ENCODE measurements at places on chromosomes 7 and 10.

DNA sequence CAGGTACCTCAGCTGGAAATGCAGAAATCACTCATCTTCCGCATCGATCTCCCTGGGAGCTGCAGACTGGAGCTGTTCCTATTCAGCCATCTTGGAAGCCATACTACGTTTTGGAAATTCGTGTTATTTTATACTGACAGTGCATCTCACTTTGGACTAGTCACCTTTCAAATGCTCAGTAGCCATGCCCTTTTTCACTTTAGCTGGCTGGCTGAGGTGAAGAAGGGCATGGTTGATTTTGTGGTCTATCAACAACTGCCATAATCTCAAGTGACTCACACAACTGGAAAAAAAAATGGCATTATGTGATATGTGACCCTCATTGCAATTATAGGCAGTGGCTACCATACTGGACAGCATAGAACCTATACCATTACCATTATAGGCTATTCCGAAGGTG is 100.5 kb downstream of the CCDC71L start:
- DNase-seq: no peak

- no peak for DNase-seq
Measured at GRCh38 chr7:27171637-27172314, 2.3 kb downstream of the HOXA10 start.

GRCh38 chr10:34088208-34088794 is 726.8 kb downstream of the PARD3 start:
- no peak for DNase-seq

GRCh38 chr10:103203466-103203865 is 10.4 kb upstream of the NT5C2 start:
- no peak for DNase-seq

DNA sequence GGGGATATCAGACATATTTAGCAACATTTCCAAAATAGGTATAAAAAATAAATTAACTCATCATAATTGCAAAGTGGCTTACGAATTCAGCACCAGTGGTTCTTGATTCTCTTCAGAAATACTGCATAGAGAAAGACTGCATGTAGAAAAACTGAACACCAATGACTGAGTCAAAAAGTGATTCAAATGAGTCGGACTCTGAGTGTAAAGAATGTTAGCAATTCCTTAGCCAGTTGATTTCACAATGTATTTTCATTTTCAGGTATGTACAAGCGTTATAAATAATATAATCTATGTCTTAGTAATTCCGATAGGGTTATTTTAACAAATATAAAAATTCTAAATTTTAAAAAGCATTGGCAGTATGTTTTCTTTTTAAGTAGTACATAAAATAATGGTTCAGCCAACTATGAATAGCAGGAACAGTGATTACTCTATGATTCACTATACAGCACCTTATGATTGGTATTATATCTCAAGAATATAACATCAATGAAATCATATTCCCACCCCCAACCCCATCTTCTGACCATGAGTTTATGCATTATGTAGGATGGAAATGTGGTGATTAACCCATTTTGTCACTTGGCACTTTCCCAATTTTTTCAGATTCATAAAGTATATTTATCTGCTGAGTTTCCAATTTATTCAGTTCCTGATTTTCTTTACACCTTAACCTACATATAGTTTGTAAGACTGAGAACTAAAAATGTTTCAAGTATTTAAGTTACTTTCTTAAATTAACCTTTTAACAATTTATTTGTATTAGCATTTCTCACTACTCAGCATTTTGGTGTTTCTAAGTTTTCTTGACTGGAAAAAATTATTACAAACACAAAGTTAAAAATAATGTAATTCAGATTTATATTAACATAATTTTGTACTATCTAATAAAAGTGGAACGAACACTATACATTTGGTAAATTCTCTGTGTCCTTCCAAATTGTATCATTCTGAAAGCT is 33.9 kb downstream of the DNAJC1 start:
- DNase-seq: no peak

GRCh38 chr7:157370742-157371141 is 33.9 kb downstream of the DNAJB6 start:
- no peak for DNase-seq

- no peak for DNase-seq
Measured at GRCh38 chr10:33889371-33889770, 554.9 kb upstream of the NRP1 start.

DNA sequence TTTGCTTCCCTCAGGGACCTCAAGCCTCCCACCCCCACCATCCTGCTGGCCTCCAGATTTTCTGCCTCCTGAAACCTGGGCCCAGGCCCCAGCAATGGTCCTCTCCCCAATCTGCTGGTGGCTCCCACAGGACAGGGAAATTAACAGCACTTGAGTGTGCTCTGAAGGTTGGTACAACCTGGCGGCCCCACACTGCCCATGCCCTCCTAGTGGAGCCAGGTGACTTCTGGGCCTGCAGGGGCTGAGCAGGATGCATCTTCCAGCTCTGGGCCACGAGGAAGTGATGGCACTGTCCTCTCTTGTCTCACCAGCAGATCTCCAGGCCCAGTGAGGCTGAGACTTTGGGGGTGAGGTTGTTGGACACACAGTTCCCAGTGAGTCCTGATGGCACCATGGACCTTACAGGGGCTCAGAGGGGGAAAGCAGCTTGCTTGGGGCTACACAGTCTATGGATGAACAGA is 3.6 kb upstream of the ZMIZ1 start:
- no peak for DNase-seq

DNA sequence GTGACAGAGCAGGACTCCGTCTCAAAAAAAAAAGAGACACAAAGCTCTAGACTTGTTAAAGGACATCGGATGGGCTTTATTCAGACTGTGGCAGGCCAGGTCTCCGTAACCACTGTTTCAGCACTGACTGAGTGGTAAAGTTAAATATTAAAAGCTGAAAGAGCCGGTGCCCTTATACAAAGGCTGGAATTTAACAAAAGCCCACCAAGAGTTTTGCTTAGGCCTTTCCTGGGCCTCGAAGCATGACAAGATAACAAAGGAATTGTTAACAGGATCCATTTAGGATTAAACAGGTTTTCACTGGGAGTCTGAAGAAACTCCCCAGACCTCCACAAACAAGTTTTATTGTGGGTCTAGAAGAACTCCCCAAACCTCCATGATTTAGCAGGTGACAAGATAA is 727.8 kb downstream of the TYW1 start:
- no peak for DNase-seq

DNA sequence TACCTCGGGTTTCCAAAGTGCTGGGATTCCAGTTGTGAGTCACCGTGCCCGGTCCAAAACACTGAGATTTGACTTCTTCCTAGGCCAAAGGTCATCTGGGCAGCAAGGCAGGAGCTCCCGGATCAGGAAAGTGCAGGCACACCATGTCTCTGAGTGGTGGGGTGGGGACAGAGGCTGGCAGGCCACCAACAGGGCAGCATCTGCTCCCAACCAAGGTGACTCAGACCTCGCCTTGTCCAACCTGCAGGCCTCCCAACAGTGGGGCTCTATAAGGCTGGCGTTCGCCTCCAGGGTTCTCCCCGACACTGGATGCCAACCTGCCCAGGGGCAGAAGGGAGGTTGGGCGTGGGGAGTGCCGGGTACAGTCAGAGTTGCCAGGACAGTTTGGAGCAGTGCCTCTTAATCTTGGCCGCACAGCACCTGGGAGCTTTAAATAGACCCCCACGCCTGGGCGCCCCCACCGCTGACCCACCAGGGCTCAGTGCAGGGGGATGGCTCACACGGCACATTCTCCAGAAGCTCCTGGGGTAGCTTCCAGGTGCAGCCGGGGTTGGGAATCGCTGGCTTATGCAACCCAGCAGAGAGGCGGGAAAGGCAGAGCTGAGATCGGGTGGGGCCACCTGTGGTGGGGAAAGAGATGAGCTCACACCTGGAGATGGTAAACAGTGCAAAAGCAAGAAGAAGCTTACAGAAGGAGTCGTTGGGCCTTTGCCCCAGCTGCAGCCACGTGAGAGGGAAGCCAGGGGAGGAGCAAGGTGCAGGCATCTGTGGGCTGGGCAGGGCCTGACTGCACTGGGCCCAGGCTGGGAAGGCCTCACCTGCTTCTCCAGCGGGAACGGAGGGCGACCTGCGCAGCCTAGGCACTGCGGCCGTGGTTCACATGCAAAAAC is 10.9 kb downstream of the CALML5 start:
- no peak for DNase-seq

GRCh38 chr7:74569501-74570075 is 87.9 kb upstream of the GTF2I start:
- DNase-seq: no peak

GRCh38 chr10:110479710-110480109 is 18.0 kb upstream of the DUSP5 start:
- DNase-seq: no peak

GRCh38 chr10:21494191-21495001 is 31.1 kb downstream of the SKIDA1 start:
- DNase-seq: peak; percentile 33

GRCh38 chr7:138460176-138460648 is at the start of gene TRIM24:
Gene TRIM24 (plus strand): TSS chr7:138460259. CDS start chr7:138460549, 290 bp downstream.
- DNase-seq: no peak

DNA sequence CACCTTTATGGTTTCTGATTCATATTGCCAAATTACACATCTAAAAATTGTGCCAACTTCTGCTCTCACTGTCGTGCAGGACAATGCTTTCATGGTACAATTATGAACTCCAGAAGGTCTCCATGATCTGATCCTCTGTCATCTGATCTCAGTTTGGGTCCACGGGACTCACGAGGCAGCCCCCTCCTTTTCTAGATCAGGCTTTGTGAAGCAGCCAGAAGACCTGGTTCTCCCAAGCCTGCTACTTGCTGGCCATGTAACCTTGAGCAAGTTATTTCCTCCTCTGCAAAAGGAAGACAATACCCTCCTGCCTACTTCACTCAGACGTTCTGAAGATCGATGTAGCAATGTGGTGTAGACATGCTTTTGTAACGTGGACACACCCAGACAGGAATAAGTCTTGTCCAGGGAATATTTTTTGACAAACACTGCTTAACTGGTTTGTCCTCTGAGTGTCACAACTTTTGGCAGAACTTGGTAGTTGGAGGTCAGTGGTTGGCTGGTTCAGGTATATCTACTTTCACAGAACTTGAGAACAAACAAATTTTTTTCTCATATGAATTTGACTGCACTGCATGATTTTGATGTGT is 19.6 kb downstream of the CALML3 start:
- DNase-seq: no peak

GRCh38 chr7:2659556-2660358 is 28.0 kb downstream of the TTYH3 start:
- no peak for DNase-seq

GRCh38 chr10:4186849-4187540 is 402.0 kb upstream of the KLF6 start:
- DNase-seq: no peak

DNA sequence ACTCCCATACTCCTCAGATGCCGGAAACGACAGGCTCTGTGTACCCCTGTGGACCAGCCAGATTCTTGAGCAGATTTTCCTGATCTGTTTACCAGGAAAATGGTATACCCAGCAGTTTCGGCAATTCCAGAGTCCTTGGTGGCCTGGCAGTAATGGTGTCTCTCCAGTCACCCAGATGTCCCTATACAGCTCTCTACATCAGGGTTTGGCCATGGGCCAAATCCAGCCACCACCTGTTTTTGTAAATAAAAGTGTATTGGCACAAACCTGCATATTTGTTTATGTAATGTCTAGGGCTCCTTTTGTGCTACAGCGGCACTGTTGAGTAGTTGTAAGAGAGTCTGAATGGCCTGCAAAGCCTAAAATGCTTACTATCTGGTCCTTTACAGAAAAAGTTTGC is 491.3 kb downstream of the RPS24 start:
- DNase-seq: no peak

DNA sequence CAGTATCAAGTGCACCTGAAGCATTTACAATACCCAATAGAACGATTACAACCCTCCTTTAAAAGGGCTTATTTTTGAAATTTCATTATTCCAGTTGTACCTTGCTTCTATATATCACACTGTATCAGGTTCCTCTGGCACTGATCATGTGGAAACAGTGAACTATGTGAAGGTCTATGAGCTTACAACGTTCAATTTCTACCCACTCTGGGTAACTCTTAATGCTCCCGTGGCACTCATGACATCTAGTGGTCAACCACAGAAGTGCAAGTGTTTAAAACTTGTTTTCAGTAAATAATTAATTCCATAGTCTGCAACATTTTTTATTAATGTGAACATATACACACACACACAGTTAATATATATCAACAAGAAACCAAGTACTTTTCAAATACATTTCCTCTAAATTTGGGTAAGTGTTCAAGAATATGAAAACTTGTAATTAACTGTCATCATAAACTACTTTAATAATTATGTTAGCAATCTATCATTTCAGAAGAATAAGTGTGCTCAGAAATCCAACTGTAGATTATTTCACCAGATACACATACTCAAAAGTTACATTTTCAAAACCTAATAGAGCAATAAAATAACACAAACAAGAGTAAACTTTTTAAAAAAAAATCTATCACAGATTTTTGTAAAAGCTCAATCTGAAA is 61.0 kb downstream of the MPP7 start:
- DNase-seq: peak; percentile 30

GRCh38 chr10:11832042-11832441 is 8.9 kb downstream of the PROSER2 start:
- no peak for DNase-seq

GRCh38 chr7:233249-234035 is 41.1 kb downstream of the FAM20C start:
- DNase-seq: no peak

DNA sequence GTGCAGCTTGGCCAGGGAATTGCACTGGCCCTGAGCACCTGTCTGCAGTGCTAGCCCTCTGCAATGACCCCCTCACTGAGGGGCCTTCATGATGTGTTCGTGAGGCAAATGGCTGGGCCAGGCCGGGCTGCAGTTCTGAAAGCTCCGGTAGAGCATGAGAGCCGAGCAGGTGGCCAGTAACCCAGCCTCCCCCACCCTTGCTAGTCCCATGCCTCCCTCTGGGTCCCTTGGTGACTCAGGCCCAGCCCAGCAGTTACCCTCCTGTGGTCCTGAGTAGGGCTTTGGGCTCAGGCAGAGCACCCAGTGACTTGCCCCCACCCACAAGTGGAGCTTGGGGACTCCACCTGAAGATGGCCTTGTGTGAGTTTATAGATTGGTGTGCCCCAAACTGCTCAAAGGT is 16.1 kb upstream of the CSGALNACT2 start:
- no peak for DNase-seq

DNA sequence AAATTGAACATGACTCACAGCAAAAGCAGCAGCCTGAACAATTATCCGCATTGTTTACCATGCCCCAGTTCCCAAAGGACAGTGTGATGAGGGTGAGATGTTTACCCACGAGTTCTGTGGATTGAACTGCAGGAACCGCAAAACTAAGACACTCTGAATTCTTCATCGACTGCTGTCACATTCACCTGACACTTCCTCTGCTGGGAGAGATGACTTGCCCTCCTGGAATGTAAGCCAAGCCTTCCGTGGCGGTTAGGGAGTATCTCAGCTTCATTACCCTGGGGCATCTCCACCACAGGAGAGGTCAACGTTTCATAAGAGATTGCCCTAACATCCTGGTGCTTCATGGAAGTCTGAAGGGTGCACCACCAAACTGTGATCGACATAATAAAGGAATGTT is 374.6 kb upstream of the ADARB2 start:
- no peak for DNase-seq

DNA sequence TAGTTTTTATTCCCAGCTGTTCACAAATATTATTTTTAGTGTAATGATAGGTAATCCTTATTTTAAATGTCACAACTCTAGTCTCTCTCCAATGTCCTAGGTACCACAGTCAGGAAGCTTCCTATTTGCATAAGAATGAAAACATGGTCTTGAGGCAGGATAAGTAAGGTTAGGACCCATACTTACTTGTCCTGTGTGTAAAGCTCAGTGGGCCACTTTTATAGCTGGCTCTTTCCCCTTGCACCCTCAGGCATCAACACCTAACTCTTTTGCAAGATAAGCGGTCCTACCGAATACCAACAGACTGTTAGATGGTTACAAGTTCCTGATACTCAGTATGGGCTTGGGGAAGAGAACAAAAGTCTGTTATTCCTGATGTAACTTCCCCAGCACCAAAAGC is 986.9 kb downstream of the NRG3 start:
- DNase-seq: no peak
